ENCODE measurements at places on chromosomes 6 and 20. TPM values are rescaled to one million over a fixed set of nuclear protein-coding genes. Genes with fewer than 3 reads are reported as not detected.

The RAET1L gene
- not detected for total RNA-seq

The CLPSL2 gene
- 1.3 TPM for total RNA-seq

The POU5F1 gene
- 3.7 TPM for total RNA-seq

The PROKR2 gene
- not detected for total RNA-seq

The TCF15 gene
- not detected for total RNA-seq

The CPXM1 gene
- total RNA-seq = 0.90 TPM

The FOXF2 gene
- total RNA-seq = not detected

The CALHM6 gene
- total RNA-seq = 0.53 TPM

The ANGPT4 gene
- total RNA-seq = not detected

The SNTA1 gene
- 3.4 TPM for total RNA-seq

The SNAP91 gene
- total RNA-seq = 0.35 TPM

The MAFB gene
- not detected for total RNA-seq

The ZNF391 gene
- 1.0 TPM for total RNA-seq

The ORC3 gene
- 28.4 TPM for total RNA-seq

The IMPG1 gene
- total RNA-seq = not detected

The ASIP gene
- total RNA-seq = not detected

The ARMH2 gene
- total RNA-seq = not detected

The SPATA25 gene
- total RNA-seq = 2.4 TPM

The C6orf15 gene
- not detected for total RNA-seq

The OR11A1 gene
- total RNA-seq = not detected

The ECT2L gene
- not detected for total RNA-seq

The WFDC6 gene
- total RNA-seq = not detected

The HS3ST5 gene
- not detected for total RNA-seq

The SLC17A9 gene
- total RNA-seq = 60.2 TPM

The PAX1 gene
- not detected for total RNA-seq

The LRRN4 gene
- total RNA-seq = not detected

The STMND1 gene
- total RNA-seq = not detected

The RAET1G gene
- total RNA-seq = not detected

The BPIFA1 gene
- not detected for total RNA-seq

The UNC5CL gene
- total RNA-seq = 0.74 TPM

The PPP1R16B gene
- total RNA-seq = 89.9 TPM

The POM121L2 gene
- not detected for total RNA-seq

The RIN2 gene
- total RNA-seq = 8.5 TPM

The HRH3 gene
- total RNA-seq = not detected

Measured in GM12878 (cell line).